Umbilical cord (tissue), 2 donors: ENCODE measurements at places on chromosomes 7 and 10. TPM values are rescaled to one million over a fixed set of nuclear protein-coding genes. Genes with fewer than 3 reads are reported as not detected.

The AGR3 gene
- total RNA-seq, result not detected

The MRPL32 gene
- total RNA-seq, result 33.9 TPM

GRCh38 chr7:90459888-90460287 lies 9.6 kb upstream of the PTTG1IP2 start:
- no peak for DNase-seq

The EPDR1 gene
- 13.0 TPM for total RNA-seq

GRCh38 chr10:86817246-86817645 lies 60.8 kb downstream of the BMPR1A start:
- no peak for DNase-seq

DNA sequence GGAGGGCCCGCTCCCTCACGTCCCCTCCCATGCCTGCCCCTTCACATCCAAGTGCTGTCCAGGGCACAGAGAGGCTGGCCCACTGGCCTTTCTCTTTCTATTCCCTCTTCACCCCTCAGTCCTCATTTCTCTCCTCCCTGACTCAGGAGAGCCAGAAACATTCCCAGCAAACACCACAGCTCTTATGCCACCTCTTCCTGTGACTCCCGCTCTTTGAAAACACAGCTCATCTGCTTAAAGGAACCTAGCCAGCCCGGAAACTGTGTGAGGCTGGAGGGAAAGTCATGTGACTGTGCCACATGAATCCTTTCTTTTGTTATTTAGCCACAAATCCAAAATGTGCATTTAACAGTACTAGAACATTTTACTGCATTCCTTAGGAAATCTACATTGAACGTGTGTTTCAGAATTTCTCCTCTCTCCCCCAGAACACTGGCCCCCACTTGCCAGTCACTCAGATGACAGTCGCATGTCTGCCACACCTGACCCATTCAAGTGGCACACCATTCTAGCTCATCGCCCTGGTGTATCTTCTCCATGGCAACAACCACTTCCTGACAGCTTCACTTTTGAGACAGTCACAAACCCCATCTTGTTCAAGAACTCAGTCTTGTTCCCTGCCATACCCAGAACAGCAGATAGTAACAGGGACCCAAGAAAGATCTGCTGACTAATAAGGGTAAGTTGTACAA lies 42.8 kb downstream of the GRB10 start:
- DNase-seq, result no peak

The CYP2C8 gene
- total RNA-seq, result 5.1 TPM

GRCh38 chr7:21318916-21319270 lies 109.0 kb upstream of the SP4 start:
- DNase-seq, result no peak

GRCh38 chr7:158646766-158647474 lies 57.7 kb downstream of the NCAPG2 start:
- no peak for DNase-seq

The NPFFR1 gene
- total RNA-seq, result 1.2 TPM

The FOXP2 gene
- 13.0 TPM for total RNA-seq

GRCh38 chr7:90580051-90580450 lies 16.1 kb upstream of the CDK14 start:
- no peak for DNase-seq

The PRLHR gene
- 1.4 TPM for total RNA-seq

The ELN gene
- total RNA-seq, result 583 TPM

DNA sequence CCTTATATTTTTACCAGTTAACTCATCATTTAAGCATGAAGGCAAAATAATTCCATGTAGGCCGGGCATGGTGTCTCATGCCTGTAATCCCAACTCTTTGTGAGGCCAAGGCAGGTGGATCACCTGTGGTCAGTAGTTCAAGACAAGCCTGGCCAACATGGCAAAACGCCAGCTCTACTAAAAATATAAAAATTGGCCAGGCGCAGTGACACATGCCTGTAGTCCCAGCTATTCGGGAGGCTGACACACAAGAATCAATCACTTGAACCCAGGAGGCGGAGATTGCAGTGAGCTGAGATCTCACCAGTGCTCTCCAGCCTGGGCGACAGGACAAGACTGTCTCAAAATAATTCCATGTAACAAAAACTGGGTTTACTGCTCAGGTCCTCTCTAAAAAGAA lies 18.3 kb downstream of the HNRNPA2B1 start:
- no peak for DNase-seq

The GLI3 gene
- 17.1 TPM for total RNA-seq

DNA sequence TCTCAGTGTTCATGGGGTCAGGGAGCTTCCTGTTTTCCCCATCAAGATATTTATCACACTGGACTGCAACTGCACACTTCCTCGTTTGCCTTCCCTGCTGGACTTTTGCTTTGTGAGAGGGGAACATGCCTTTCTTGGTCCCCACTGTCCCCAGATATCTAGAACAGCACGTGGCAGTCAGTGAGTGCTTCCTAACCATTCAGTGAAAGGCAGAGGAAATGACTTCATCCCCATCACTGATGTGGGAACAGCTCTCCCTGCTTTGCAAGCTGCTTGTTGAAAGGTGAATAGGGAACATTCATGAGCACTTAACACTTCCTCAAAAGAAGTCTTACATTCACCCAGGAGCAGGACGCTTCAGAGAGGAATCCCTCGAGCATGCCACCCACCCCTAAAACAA lies 135.4 kb downstream of the MYOF start:
- DNase-seq, result no peak
